ENCODE measurements at places on chromosomes 2 and 18. TPM values are rescaled to one million over a fixed set of nuclear protein-coding genes. Genes with fewer than 3 reads are reported as not detected.
A peak's percentile ranks its signal among the peaks of the same experiment; 100 is the strongest.

DNA sequence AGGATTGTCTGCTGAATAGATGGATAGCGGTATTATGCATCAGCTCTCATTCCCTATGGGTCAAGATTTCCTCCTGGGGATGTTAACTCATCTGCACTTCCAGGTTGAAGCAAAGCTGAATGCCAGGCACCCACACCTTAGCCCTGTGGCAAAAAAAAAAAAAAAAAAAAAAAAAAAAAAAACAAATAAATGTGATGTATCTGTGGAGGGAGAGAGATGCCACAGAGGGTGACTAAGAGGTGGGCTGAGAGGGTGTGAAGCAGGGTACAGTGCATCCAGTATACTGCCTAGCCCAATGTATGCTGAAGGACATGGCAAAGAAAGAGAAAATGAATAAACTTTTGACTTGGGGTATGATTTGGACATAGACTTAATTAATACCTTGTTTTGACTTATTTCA is 91.4 kb downstream of the COPS8 start:
- no peaks in the 10 kb centered on the region for H3K27me3 ChIP-seq
- H3K4me1 ChIP-seq: peaks cover 33% of the 10 kb centered on the region
- no peak overlapping the region for H3K27ac ChIP-seq
- no peak for DNase-seq
- H3K4me3 ChIP-seq: no peak overlapping the region
- H3K36me3 ChIP-seq: no peaks in the 10 kb centered on the region

DNA sequence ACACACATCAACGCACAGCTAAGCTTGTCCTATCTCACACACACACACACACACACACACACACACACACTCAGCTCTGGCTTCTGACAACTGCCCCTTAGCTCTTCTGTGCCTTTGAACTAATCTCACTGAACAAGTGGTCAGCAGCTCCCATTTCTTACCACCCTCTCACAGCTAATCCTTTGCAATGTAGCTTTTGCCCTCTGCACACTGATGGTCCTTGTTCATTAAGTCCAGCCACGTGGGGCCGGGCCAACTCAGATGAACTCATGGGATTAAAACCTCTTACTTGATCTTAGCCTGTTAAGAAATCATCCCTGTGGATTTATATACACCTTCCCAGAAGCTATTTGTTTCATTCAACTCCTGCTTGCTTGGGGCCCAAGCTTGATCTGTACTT is 36.6 kb downstream of the DPYSL5 start:
- H3K4me3 ChIP-seq: no peak overlapping the region
- peaks cover 82% of the 10 kb centered on the region for H3K27me3 ChIP-seq
- H3K27ac ChIP-seq: no peak overlapping the region
- no peak for DNase-seq

- no peaks in the 10 kb centered on the region for H3K4me1 ChIP-seq
- H3K27ac ChIP-seq: no peak overlapping the region
- H3K27me3 ChIP-seq: no peaks in the 10 kb centered on the region
- no peak overlapping the region for H3K4me3 ChIP-seq
Measured at GRCh38 chr2:71555798-71556454, 102.6 kb downstream of the DYSF start.

DNA sequence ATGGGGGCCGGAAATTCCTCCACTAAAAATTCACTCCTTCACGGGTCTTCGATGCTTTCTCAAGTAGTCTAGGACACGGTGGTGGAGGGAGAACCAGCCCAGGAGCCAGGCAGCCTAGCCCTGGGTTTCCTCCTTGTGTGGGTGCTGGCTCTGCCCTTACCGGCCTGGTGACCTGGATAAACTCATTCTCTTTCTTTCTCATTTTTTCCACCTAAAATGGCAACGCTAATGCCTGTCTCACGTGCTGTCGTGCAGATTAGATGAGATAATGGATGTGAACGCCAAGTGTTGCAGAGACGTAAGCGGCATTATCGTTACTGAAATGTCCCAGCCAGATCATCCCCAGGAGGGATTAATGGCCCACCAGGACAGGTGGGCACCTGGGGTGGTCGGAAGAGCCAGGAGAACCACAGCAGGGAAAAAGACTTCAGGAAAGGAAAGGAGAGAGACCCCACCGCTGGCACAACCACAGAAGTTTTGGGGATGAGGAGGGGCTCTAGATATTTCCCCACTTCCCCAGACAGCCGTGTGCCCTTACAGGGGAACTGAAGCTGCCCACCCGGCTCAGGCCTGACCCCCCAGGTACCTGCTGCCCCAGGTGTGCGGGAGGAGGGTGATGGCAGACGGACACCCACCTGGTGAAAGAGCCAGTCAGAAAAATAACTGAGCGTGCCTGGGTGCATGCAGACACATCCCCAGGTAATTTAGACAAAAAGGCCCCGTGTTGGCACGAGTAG is 100.8 kb upstream of the ASAP2 start:
- no peaks in the 10 kb centered on the region for H3K4me1 ChIP-seq
- DNase-seq: no peak

DNA sequence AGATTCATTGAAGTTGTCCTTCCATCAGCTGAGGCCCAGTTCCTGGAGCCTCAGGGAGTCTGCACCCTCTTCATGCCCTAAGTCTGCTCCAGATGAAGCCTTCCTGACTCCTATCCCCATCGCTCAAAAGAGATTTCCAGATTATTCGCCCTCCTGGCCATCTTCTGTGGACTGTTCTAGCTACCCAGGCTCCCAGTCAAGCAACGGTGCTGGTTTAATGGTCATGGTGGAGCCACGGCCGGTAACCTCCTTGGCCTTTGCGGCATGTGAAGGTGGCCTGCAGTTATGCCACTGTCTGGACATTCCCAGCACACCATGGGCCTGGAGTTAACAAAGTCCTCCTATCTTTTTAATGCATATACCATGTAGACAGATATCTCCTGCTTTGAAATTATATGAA is 140.1 kb upstream of the ASB18 start:
- DNase-seq: no peak
- H3K27ac ChIP-seq: no peak overlapping the region
- H3K4me3 ChIP-seq: no peak overlapping the region
- H3K4me1 ChIP-seq: no peaks in the 10 kb centered on the region
- H3K36me3 ChIP-seq: no peaks in the 10 kb centered on the region

- no peaks in the 10 kb centered on the region for H3K36me3 ChIP-seq
- DNase-seq: peak; percentile 45
- no peak overlapping the region for H3K4me3 ChIP-seq
- H3K4me1 ChIP-seq: peaks cover 3% of the 10 kb centered on the region
- peaks cover 24% of the 10 kb centered on the region for H3K27me3 ChIP-seq
Measured at GRCh38 chr2:222038067-222038802, 260.6 kb downstream of the PAX3 start.

DNA sequence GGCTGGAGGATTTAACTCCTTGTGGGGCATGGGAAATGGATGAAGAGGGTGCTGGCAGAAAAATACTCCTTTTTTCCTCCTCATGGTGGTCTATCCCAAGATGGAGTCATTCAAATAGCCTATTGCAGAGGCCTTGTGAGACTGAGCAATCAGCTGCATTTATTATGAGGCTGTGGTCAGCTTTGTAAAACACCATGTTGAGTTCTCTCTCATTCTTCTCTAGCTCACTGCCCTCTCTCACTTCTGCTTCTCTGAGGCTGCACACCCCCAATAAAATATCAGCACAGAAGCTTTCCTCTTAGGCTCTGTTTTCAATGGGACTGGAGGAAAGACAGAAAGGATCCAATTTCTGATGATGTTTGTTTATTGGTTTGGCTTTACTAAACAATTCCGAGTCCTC is 467.1 kb downstream of the ADCYAP1 start:
- no peak for DNase-seq
- no peak overlapping the region for H3K27ac ChIP-seq
- H3K27me3 ChIP-seq: no peaks in the 10 kb centered on the region
- no peaks in the 10 kb centered on the region for H3K4me1 ChIP-seq
- H3K4me3 ChIP-seq: no peak overlapping the region

- no peak overlapping the region for H3K4me3 ChIP-seq
- no peaks in the 10 kb centered on the region for H3K36me3 ChIP-seq
- H3K4me1 ChIP-seq: no peaks in the 10 kb centered on the region
- H3K27ac ChIP-seq: no peak overlapping the region
- H3K27me3 ChIP-seq: no peaks in the 10 kb centered on the region
Measured at GRCh38 chr2:51304311-51304710, 272.4 kb upstream of the NRXN1 start.

- no peak overlapping the region for H3K4me3 ChIP-seq
- H3K4me1 ChIP-seq: no peaks in the 10 kb centered on the region
- no peak overlapping the region for H3K27ac ChIP-seq
- DNase-seq: no peak
- H3K36me3 ChIP-seq: no peaks in the 10 kb centered on the region
Measured at GRCh38 chr2:170495896-170496295, 219.2 kb upstream of the SP5 start.

GRCh38 chr2:28661589-28662001 is 90.0 kb upstream of the PPP1CB start:
- no peaks in the 10 kb centered on the region for H3K27me3 ChIP-seq
- H3K27ac ChIP-seq: no peak overlapping the region
- no peaks in the 10 kb centered on the region for H3K36me3 ChIP-seq
- H3K4me1 ChIP-seq: peaks cover 44% of the 10 kb centered on the region
- H3K4me3 ChIP-seq: no peak overlapping the region

GRCh38 chr18:980586-980985 is 75.9 kb downstream of the ADCYAP1 start:
- peak; percentile 17 for DNase-seq
- no peaks in the 10 kb centered on the region for H3K27me3 ChIP-seq
- no peak overlapping the region for H3K27ac ChIP-seq
- H3K36me3 ChIP-seq: no peaks in the 10 kb centered on the region
- H3K4me3 ChIP-seq: no peak overlapping the region
- H3K4me1 ChIP-seq: no peaks in the 10 kb centered on the region

- H3K4me1 ChIP-seq: peaks cover 20% of the 10 kb centered on the region
- DNase-seq: peak; percentile 70
- H3K27ac ChIP-seq: peak overlapping the region; percentile 63
Measured at GRCh38 chr2:10007435-10007834, 35.9 kb upstream of the KLF11 start.

- no peak overlapping the region for H3K27ac ChIP-seq
- H3K27me3 ChIP-seq: no peaks in the 10 kb centered on the region
- H3K4me1 ChIP-seq: no peaks in the 10 kb centered on the region
- H3K36me3 ChIP-seq: no peaks in the 10 kb centered on the region
Measured at GRCh38 chr2:207935991-207936370, 89.3 kb downstream of the PLEKHM3 start.

GRCh38 chr2:72254831-72255451 is 107.3 kb upstream of the CYP26B1 start:
- H3K4me1 ChIP-seq: no peaks in the 10 kb centered on the region
- H3K27ac ChIP-seq: no peak overlapping the region
- H3K36me3 ChIP-seq: no peaks in the 10 kb centered on the region
- H3K4me3 ChIP-seq: no peak overlapping the region

DNA sequence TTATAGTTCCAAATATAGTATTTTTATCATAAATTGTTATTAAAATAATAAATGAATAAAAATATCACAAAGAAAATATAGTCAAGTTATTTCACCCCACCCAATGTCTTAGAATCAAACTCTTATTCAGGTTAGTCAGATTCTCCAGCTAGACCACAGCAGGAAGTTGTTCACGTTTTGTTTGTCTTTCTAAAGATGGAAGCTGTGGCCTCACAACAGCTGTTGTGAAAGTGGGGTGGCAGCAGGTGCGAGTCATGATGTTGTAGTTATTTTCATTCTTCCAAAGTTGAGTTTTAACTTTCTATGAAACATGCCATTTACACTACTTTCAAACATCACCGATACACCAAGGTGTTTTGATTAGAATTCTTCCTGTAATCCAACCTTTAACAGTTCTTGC is 272.9 kb downstream of the SLC8A1 start:
- no peak overlapping the region for H3K4me3 ChIP-seq
- DNase-seq: peak; percentile 43
- no peaks in the 10 kb centered on the region for H3K36me3 ChIP-seq
- H3K27ac ChIP-seq: no peak overlapping the region
- no peaks in the 10 kb centered on the region for H3K27me3 ChIP-seq

DNA sequence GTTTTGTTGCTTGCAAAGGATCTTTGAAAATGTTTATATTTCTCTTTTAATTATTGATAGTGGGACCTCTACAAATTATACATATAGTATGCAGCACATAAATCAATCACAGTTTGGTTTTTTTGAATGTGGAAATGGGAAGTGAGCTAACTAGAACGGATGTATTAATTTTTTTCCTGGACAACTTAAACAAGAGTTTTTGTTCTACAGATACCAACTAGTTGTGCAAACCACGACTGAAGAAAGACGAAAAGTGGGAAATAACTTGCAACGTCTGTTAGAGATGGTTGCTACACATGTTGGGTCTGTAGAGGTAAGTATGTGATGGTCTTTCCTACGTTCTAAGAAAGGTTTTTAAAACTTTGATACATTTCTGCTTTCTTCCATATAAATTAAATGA is 39.2 kb downstream of the NDC80 start:
- no peak overlapping the region for H3K27ac ChIP-seq
- H3K36me3 ChIP-seq: peaks cover 3% of the 10 kb centered on the region
- peaks cover 4% of the 10 kb centered on the region for H3K4me1 ChIP-seq
- H3K4me3 ChIP-seq: no peak overlapping the region
- H3K27me3 ChIP-seq: no peaks in the 10 kb centered on the region

GRCh38 chr18:74288041-74288440 is 3.7 kb downstream of the CYB5A start:
- no peak for DNase-seq
- H3K27me3 ChIP-seq: no peaks in the 10 kb centered on the region
- no peaks in the 10 kb centered on the region for H3K36me3 ChIP-seq
- H3K27ac ChIP-seq: no peak overlapping the region
- no peak overlapping the region for H3K4me3 ChIP-seq
- peaks cover 27% of the 10 kb centered on the region for H3K4me1 ChIP-seq

GRCh38 chr18:67359873-67360838 is 156.4 kb downstream of the DSEL start:
- peak overlapping the region; percentile 63 for H3K27ac ChIP-seq
- H3K4me1 ChIP-seq: peaks cover 23% of the 10 kb centered on the region
- H3K36me3 ChIP-seq: no peaks in the 10 kb centered on the region
- H3K27me3 ChIP-seq: no peaks in the 10 kb centered on the region

The HK2 gene
- total RNA-seq: 24.2 TPM

The TMEM182 gene
- total RNA-seq: 1.0 TPM

The IFIH1 gene
- 1.6 TPM for total RNA-seq

The CD8A gene
- not detected for total RNA-seq

The LYG2 gene
- total RNA-seq: not detected

The ELOA2 gene
- total RNA-seq: not detected

The UGT1A4 gene
- not detected for total RNA-seq

The OTOF gene
- 0.25 TPM for total RNA-seq

All from GM23248 (cell line).